NCI-H1417 treated with DMSO at 0.1 percent for 48 hours (cell line): ENCODE measurements at places on chromosomes 5 and 9.

GRCh38 chr9:115261656-115262081 is 143.7 kb upstream of the TNC start:
- no peak for DNase-seq

DNA sequence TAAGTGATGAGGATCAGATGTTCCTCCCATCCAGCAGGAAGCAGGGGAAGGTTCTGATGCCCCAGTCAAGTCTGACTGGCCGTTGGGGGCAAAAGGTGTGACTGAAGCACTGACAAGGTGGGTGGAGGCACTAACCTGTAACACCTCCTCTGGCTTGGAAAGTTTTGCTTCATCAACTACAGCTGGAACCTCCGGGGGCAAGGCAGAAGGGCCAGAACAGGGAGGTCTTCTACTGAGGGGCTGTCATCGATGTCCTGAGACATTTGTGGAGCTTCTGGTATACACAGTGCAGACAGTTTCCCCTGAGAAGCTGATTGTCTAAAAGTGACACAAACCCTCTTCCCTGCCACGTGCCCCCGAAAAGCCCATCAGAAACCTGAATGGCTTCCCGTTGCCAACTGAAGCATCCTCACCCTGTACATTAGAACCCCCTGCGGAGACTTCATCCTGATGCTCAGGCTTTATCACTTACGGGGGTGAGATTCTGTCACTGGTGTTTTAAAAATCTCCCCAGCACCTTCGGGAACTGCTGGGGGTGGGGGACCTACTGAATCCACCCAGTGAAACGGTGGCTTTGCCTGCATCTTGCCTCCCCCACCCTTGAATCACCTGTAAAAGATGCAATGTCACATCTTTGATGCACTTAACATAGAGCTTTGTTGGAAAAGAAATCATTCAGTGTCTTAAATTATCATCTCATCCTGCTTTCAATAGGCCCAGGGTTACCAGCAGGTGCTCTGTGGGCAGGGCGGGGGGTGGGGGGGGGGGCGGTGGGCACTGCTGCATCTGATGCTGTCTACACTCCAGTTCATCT is 24.6 kb downstream of the TRAF1 start:
- DNase-seq, result no peak

GRCh38 chr9:130668659-130669058 is 4.3 kb downstream of the PRDM12 start:
- DNase-seq, result no peak

GRCh38 chr5:41707853-41708603 is 162.2 kb downstream of the OXCT1 start:
- no peak for DNase-seq

DNA sequence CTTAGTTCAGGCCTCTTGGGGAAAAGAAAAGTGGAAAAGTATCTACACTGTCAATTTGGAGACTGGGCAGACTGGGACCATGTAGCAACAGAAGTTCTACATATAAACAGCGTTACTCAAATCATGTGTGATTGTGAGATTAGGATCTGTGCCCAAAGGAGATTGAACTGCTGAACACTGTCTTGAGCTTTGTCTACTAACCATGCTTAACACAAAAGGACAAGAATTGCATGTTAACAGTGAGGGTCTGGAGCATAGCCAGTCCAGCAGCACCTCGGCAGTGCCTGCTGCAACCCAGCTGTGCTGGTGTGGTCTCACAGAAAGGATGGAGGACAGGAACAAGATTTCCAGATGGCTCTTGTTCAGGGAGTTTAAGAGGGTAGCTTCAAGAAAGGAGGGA is 5.7 kb downstream of the PAM start:
- no peak for DNase-seq

DNA sequence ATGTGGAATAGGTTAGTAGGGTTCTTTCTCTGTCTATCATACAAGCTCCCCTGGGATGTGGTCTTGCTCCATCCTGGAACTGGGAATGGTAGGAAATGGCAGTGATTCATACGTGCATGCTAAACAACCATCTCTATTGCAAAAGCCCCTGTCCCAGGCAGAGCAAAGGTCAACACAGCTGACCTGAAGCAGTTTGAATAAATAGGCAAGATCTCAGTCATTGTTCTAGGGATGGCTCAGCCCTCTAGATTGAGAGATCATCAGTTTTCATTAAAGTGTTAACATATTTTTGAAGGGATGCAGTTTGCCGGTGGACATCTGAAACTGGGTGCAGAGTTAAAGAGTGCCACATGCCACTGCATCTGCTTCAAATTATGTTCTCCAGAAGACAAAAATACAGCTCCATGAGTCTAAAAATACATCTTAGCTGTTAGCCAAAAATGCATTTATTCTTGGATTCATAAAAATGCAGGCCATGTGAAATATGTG is 224.1 kb downstream of the ESM1 start:
- no peak for DNase-seq

GRCh38 chr9:110984890-110985437 is 53.3 kb downstream of the LPAR1 start:
- DNase-seq, result no peak

- DNase-seq, result no peak
These were observed 24.4 kb upstream of the RASA1 start for GRCh38 chr5:87243161-87243844.

GRCh38 chr5:53253421-53253871 is 143.9 kb upstream of the MOCS2 start:
- DNase-seq, result no peak

GRCh38 chr5:178279723-178280438 is 47.3 kb upstream of the PHYKPL start:
- DNase-seq, result no peak

GRCh38 chr5:3297853-3298252 is 297.8 kb upstream of the IRX1 start:
- DNase-seq, result no peak
